Effector memory CD4-positive, alpha-beta T cell (primary cell): ENCODE measurements at places on chromosomes 16 and 17.

- DNase-seq, result no peak
Measured at GRCh38 chr17:48644910-48645557, 18.9 kb upstream of the HOXB9 start.

- no peak for DNase-seq
Measured at GRCh38 chr17:1958134-1958881, 66.8 kb downstream of the RTN4RL1 start.

- DNase-seq, result no peak
Measured at GRCh38 chr16:49350265-49351095, 23.1 kb upstream of the C16orf78 start.

DNA sequence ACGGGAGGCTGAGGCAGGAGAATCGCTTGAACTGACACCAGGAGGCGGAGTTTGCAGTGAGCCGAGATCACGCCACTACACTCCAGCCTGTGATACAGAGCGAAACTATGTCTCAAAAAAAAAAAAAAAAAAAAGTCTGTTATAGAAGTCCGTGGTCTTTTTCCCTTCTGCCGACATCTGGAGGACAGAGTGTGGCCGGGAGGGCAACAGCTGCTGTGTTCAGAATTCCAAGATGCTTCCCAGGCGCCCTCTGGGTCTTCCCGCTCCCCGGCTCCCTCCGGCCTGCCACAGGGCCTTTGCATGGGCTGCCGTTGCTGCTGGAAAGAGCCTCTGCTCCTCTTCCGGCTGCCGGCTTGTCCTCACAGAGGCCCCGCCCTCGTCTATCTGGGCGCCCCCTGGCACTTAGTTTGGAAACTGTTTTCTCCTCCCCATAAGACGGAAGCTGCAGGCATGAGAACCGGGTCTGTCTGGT, 2.4 kb upstream of the CACNA1H start:
- DNase-seq, result no peak

- DNase-seq, result no peak
Measured at GRCh38 chr17:77709594-77709993, 248.9 kb upstream of the TNRC6C start.

DNA sequence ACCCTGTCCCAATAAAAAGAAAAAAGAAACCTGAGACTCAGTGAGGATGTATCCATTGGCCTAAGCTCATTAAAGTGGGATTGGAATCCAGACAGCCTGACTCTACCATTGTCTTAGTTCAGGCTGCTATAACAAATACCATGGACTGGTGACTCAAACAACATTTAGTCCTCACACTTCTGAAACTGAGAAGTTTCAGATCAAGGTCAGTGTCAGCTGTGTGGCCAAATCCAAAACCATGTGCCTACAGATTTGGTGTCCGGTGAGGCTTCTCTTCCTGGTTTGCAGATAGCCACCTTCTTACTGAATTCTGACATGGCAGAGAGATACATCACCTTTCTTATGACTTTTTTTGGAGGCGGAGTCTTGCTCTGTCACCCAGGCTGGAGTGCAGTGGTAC, 53.3 kb upstream of the KDM8 start:
- no peak for DNase-seq

DNA sequence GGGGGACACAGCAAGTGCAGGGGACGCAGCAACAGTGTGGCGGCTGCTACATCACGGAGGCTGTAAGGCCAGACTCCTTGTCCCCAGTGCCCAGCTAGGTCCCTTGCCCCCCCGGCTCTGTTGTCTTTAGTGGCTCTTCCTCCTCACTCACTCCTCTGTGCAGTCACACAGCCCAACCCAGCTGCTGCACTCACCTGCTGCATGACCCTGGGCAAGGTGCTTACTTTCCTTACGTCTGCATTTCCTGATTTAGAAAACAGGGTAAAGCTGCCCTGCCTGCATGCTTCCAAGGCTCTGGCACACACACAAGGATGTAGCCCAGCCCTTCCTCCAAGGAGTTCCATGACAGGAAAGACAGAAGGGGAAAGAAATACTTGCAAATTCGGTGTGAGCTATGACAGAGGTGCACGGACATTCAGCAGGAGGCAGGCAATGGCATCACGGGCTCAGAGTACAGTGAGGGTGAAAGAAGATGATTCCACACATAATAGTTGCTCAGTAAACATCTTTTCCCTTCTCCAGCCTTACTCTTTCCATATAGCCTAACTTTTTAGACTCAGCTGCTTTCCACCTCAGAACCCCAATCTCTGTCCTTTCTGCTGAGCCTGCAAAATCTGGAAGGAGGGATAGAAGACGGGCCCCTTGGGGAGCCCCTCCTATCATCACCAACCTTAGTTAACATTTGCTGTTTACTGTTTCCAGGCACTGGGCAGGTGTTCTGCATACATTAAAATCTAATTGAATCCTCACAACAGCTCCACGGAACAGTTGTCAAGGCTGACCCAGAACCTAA, 150.9 kb downstream of the MRM1 start:
- no peak for DNase-seq

DNA sequence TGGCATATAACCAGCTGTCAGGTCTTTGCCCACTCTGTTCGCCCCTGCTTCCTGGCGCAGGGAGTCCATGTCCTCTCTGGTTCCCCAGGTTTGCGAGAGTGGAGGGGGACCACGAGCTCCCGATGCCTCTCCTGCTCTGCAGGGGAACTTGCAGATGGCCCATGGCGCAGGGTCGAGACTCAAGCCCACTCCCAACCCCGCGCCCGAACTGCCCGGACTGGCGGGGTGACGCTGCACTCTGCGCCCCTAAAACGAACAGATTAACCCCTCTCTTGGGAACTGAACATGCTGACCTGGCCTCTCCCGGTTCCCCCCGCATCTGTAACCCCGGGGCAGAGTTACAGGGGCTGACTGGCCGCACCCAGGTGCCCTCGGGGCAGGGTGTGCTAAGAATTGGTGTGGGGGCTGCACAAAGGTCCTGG, 681 bp upstream of the PLA2G15 start:
- no peak for DNase-seq

- no peak for DNase-seq
Measured at GRCh38 chr17:27949304-27949703, 56.1 kb upstream of the LYRM9 start.

DNA sequence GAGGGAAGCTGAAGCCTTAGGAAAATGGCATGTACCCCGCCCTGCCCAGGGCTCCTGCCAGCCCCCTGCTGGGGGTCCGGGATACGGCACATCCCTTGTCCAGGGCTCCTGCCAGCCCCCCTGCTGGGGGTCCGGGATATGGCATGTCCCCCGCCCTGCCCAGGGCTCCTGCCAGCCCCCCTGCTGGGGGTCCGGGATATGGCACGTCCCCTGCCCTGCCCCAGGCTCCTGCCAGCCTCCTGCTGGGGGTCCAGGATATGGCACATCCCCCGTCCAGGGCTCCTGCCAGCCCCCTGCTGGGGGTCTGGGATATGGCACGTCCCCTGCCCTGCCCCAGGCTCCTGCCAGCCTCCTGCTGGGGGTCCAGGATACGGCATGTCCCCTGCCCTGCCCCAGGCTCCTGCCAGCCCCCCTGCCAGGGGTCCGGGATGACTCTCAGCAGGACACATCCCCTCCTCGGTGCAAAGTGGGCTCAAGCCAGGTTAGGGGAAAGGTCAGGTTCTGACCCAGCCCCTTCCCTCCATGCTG, 43.2 kb downstream of the RPH3AL start:
- no peak for DNase-seq

GRCh38 chr16:4505356-4506147, 29.4 kb downstream of the HMOX2 start:
- peak; percentile 76 for DNase-seq

- DNase-seq, result no peak
Measured at GRCh38 chr16:89170346-89171215, 967 bp upstream of the CDH15 start.

DNA sequence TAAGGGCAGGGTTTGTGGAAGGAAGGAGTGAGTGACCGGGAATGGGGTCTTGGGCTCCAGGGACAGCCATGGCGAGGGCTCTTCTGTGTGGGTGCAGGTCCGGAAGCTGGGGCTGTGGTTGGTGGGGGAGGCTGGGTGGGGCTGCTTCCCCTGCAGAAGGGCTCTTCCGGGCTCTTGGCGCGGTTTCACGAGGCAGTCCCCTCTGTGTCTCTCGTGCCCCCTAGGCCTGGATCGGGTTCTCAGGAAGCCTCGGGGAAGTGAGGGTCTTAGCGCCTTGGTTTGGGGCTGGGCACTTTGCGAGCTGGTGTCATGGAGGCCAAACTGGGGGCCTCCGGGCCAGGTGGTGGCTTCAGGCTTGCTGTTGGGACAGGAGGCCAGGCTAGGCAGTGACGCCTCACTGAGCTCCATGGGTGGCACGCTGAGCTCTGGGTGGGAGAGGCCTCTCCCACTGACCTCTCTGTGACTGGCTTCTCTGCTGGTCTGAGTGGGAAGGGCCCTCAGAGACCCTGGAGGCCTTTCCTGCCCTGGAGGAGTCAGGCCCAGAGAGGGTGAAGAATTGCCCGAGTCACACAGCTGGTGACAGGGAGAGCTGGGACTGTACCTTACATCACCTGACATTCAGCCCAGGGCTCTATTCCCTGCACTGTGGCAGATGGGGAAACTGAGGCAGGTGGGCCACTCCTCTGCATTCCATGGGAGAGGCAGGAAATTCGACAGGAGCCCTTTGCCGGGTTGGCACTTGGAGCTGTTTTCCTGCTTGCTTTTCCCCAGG, 8.2 kb downstream of the ADCY7 start:
- DNase-seq, result peak; percentile 33

GRCh38 chr16:9817586-9817985, 364.6 kb downstream of the GRIN2A start:
- no peak for DNase-seq

- DNase-seq, result no peak
Measured at GRCh38 chr17:1783834-1784611, 22.2 kb downstream of the SERPINF1 start.

GRCh38 chr16:12141073-12141951, 164.8 kb downstream of the SNX29 start:
- no peak for DNase-seq

GRCh38 chr16:57091975-57092785, at the start of gene CPNE2:
CPNE2 (plus strand) TSS chr16:57092583; CDS start chr16:57110743, 18,160 bp downstream.
- DNase-seq, result no peak
